ENCODE measurements at places on chromosomes 1 and 21. TPM values are rescaled to one million over a fixed set of nuclear protein-coding genes. Genes with fewer than 3 reads are reported as not detected.

- no peak for DNase-seq
These were observed 23.6 kb downstream of the LAMC2 start for GRCh38 chr1:183209533-183210158.

GRCh38 chr1:233790662-233791371, 113.7 kb upstream of the SLC35F3 start:
- DNase-seq, result no peak

Gene SMCP
- total RNA-seq, result not detected

- DNase-seq, result no peak
These were observed 16.4 kb downstream of the GPSM2 start for GRCh38 chr1:108893141-108893530.

Gene TMPRSS2
- not detected for total RNA-seq

- DNase-seq, result no peak
These were observed 6.1 kb upstream of the RABGAP1L start for GRCh38 chr1:174153085-174153824.

Gene KPRP
- not detected for total RNA-seq

- no peak for DNase-seq
These were observed 377.8 kb downstream of the KCNH1 start for GRCh38 chr1:210755991-210756659.

- DNase-seq, result no peak
These were observed 9.4 kb upstream of the VAMP4 start for GRCh38 chr1:171751221-171751620.

Gene PROK1
- total RNA-seq, result 0.26 TPM

DNA sequence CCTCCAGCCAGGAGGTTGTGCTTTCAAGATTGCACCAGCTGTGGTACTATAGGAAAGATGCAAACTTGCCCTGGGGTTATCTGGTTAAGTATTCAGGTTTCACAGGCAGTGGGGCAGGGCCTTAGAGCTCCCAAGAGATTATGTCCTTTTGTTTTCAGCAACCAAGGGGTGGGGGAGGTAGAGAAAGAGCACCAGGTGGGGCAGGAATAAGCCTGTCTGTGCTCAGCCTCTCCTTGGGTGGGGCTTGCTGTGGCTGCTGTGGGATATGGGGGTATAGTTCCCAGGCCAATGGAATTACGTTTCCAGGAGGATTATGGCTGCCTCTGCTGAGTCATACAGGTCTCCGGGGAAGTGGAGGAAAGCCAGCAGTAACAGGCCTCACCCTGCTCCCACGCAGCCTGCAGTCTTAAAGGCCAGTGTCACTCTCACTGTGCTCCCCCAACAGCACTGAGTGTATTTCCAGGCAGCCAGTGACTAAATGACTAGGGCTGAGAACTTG, 508.6 kb downstream of the RWDD3 start:
- no peak for DNase-seq

DNA sequence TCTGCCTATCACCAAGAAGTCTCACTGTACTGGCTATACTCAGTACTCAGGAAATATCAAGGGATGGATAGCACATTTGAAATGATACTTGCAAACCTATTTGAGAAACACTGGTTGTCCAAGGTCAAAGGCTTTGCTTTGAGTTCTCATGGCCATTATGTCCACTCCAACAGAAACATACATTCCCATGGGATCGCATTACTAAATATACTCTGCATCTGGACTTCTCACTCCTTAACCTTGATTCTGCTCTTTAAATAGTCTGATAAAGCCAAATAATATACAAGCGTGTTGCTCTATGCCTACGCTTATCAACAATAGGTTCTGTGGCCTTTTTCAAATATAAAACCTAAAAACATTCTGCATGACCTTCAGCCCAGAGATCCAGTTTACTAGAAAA, 1054.8 kb downstream of the MRPL39 start:
- no peak for DNase-seq

- no peak for DNase-seq
These were observed 2.3 kb downstream of the CHD5 start for GRCh38 chr1:6177681-6178380.

GRCh38 chr1:161421456-161421855, 53.8 kb upstream of the CFAP126 start:
- DNase-seq, result no peak

DNA sequence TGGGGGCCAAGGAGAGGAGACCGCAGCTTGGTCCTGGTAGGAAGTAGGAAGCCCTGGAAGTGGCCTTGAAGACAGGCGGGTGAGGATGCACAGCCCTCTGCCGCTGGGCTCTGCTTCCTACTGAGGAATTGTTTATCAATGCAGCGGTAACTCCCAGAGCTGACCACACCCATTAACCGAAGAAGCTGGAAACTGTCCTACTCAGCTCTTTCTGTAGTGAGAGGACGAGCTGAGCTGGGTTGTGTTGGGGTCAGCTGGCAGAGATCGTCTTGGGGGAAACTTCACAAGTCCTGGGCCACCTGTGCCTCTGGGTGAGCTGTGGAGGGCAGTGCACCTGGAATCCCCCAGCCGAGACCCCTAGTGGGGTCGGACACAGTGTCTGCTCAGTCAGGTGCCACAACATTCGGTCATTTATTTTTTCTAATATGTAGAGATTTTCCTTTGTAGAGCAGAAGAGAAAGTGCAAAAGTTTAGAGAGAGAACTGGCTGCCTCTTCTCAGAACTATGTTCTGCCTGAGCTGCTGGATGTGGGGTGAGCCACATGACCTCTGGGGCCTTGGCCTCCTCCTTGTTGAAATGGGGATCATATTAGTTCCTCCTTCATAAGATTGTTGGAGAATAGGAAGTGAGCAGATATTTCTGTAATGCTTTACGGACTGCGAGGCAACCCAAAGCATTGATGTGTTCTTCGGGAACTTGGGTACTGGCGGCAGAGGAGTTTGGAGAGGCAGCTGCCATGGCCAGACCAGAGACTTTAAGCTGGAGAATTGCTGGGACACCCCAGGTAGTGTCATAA, 3.6 kb downstream of the NECAP2 start:
- no peak for DNase-seq

Gene PGM1
- total RNA-seq, result 63.5 TPM

DNA sequence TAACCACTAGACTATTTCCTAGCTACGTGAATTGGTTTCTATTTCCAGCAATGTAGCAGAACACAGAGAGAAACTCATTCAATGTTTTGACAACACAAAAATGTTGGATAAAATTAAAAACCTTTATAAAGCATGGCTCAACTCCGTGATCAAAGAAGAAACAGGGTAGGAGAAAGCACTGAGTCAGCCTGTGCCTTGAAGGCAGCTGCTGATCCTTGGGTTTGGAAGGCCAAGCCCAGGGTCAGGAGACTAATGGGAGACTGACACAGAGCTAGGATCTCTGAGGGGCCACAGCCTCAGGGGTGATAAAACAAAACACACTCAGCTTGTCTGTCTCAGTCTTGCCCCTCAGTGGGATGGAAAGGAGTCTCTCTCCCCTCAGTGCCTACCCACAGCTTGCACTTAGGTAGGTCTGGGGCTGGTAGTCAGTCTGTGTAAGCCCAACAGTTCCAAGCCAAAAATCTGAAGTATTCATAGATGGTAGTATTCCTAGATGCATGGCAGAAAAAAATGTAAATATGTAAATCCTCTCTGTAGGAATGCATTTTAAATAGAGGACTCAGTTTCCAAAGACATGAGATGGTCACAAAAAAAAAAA, 53.3 kb downstream of the B3GALNT2 start:
- no peak for DNase-seq

Gene GBP2
- 123 TPM for total RNA-seq

Gene A3GALT2
- 0.36 TPM for total RNA-seq

Gene CNR2
- 0.15 TPM for total RNA-seq

DNA sequence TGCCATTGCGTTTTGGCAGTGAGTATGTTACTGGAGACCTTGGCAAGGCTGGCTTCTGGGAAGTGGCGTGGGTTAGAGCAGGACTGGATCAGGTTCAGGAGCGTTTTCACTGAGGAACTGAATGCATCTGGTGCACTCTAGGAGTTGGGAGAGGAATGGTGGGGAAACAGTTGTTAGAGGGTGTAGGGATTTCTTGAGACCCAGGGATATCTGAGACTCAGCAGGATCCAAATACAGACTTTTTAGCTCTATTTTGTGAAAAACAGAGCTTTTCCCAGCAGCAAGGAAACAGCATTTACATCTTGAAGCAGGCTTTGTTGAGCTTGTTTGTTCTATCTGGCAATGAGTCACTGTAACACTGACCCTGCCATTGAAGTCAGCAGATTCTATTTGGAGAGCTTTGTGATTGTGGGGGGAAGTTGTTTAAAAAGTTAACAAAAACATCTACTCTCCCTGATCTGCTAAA, 56.9 kb upstream of the NRIP1 start:
- DNase-seq, result no peak

- no peak for DNase-seq
These were observed 18.6 kb downstream of the PIK3CD start for GRCh38 chr1:9670085-9670484.

Gene HSD11B1
- 21.5 TPM for total RNA-seq

Gene CFHR3
- total RNA-seq, result 1.2 TPM

Gene FGR
- total RNA-seq, result 12.1 TPM

Gene SPRR2B
- not detected for total RNA-seq

DNA sequence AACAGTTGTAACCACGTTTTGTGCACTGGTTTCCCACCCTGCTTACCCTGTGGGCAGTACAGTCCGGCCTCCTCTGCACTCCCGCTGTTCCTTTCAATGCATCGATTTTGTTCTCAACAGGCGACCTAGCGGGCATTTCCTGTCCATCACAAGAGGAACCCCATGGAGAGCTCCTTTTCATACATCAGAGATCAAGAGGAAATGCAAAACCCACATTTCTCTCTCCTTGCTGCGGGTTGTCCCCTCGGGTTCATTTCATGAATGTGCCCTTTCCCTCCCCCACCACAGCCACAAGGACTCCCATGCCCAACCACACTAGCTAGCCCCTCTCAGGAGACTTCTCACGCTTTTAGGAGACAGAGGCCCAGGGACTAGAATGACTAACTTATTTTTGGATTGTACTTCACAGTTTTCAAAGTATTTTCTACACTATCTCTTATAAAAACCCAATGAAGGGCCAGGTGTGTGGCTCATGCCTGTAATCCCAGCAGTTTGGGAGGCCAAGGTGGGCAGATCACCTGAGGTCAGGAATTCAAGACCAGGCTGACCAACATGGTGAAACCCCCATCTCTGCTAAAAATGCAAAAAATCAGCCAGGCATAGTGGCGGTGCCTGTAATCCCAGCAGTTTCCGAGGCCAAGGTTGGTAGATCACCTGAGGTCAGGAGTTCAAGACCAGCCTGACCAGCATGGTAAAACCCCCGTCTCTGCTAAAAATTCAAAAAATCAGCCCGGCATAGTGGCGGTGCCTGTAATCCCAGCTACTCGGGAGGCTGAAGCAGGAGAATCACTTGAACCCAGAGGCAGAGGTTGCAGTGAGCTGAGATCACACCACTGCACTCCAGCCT, 18.4 kb downstream of the ATP1A4 start:
- no peak for DNase-seq

DNA sequence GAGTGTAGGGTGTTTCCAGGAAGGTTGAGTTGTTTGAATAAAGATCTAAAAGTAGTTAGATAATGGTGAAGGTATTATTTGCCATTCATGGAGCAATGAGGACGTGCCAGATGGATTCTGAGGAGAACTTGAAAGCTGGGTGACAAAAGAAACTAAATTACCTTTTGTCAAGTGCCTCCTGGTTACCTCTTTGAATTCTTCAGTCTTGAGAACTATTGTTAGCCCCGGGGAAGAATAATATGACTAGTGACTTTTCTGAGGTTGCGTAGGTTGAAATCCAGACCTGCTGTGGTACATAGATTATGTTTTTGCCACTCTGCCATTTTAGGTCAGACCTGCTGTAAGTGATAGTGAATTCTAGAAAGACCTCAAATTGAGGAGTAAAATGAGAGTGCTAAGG, 11.5 kb downstream of the LAMC1 start:
- no peak for DNase-seq

Gene SLC9C2
- not detected for total RNA-seq

DNA sequence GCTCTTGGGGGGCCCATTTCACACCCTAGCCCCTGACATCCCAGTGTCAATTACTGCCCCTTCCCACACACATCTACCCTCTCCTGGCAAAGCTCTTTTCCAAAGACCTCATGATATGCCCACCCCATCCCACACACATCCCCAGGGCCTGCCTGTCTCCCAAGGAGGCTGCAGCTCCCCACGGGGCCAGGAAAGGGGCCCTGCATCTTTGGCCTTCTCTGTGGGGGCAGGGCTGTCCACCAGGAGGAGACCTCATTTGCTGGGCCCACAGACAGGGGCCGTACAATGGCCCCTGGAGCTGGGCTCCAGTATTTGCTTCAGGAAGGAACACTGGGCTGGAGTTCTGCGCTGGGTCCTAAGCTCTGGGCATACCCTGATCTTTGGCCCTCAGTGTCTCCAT, 65.6 kb upstream of the RUNX3 start:
- no peak for DNase-seq

Gene G0S2
- total RNA-seq, result 24.9 TPM

DNA sequence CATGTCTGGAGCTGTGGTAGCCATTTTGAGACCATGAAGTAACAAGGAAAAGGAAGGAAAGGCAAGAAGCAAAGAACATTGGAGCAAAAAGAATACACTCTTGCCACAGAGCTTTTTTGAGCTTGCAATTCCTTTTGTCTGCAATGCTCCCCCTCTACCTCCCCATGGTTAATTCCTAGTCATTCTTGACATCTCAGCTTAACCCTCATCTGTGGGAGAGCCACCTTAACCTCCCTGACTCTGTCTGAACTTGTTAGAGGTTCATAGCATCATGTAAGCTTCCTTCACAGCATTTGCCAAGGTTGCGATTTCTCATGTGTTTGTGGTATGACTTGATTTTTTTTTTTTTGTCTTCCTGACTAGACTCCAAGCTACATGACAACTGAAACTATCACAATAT, 564.1 kb upstream of the PLXNA2 start:
- DNase-seq, result no peak

DNA sequence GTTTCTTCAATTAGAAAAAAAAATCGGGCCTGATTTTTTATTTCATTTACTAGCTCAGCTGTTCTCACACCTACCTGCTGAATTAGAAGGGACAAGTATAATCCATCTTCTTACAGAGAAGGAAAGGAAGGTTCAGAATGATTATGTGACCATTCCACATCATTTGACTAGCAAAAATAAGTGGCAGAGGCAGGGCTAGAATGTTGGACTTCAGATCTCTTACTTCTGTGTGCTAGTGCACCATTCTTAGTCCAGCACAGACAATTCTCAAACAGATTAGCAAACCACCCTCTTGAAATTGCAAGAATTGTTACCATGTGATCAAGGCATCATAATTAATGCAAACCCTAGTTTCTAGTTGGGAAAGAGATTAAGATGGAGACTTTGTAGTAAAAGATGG, 32.7 kb downstream of the CTH start:
- DNase-seq, result no peak

Gene GPR3
- total RNA-seq, result 0.68 TPM

Gene GBP7
- not detected for total RNA-seq

Gene TMEM82
- not detected for total RNA-seq

- DNase-seq, result no peak
These were observed 226.6 kb downstream of the RERE start for GRCh38 chr1:8590721-8591351.

Gene CMPK1
- 113 TPM for total RNA-seq

DNA sequence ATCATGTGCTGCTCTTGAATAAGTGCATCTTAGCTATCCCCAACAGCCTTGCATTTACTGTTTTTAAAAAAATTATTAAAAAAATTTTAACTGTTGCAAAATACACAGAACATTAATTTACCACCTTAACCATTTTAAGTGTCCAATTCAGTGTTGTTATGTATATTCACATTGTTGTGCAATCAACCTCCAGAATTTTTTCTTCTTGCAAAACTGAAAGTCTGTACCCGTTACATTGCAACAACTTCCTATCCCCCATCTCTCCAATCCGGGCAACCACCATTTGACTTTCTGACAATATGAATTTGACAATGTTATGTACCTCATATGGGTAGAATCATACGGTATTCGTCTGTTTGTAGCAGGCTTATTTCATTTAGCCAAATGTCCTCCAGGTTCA, 83.1 kb downstream of the FMN2 start:
- DNase-seq, result no peak

Gene MX1
- 58.1 TPM for total RNA-seq

Gene LIN28A
- total RNA-seq, result not detected

All from aorta (tissue), 5 donors.